ENCODE measurements at places on chromosomes 3 and 15.

DNA sequence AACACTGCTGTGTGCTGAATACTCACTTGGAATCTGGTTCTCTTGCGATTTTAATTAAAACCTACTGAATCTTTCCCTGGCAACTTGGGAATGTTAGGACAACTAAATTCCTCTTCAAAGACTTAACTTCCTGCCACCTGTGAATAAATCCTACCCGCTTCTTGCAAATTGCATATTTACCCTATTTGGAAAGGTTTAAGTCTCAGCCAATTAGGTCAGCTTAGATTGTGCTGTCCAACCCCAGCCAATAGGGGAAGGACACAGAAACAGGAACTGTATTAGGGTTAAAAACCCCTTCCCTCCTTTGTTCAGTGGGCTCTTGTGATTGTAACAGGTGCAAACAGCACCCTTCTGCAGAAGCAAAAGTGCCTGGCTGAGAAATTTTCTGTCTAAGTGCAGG, 38.6 kb upstream of the FSTL1 start:
- DNase-seq: peak; percentile 29

DNA sequence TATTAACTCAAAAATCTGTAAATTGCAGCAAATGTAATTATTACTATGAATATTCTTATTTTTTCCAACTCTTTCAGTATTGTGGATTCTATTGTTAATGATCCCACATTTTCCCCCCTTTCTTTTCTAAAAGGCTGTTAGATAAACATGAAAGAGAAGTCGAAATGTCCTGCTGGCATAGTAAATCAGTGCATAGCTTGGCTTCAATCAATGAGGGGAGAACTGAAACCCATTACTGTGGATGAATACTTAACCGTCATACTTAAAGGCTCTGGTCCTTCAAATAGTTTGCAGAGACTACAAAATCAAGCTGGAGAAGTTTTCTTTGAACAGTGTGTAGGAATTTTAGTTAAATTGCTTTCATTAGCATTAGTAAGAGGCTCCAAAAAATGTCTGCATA, 667.9 kb downstream of the CADM2 start:
- DNase-seq: no peak

DNA sequence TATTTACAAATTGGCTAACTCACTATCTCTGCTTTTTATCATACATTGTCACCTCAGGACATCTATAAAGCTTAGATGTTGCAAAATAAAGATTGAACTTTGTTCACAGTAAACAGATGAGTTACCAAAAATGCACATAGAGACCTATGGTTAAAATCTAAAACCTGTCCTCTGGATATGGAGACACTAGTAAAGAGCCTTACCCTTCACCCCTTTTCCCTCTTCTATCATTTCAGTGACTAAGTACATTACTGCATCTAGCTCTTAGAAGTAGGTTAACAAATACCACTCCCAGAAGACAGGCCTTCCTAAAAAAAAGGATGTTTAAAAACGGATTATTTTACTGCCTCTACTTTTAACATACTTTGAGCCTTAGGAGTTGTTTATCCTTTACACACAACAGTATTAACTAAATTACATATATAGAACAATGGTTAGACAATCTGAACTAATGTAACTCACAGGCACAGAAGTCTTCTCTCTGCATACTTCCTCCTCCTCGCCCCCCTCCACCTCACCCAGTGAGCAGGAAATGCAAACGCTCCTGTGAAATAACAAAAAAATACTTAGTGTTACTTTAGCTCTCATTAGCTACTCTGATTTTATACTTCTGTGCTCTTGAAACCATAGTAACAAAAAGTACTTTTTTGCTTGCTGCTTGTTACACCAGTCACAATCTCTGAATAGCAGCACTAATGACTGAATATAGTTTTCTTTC, 23.3 kb downstream of the IREB2 start:
- DNase-seq: no peak

- peak; percentile 5 for DNase-seq
These were observed 37.5 kb downstream of the CD86 start for GRCh38 chr3:122092460-122093165.

GRCh38 chr3:108554229-108554628, 35.0 kb downstream of the CIP2A start:
- DNase-seq: no peak

GRCh38 chr3:50689558-50689957, 14.8 kb downstream of the DOCK3 start:
- no peak for DNase-seq

GRCh38 chr3:69292185-69292584, 93.7 kb downstream of the FRMD4B start:
- DNase-seq: no peak

DNA sequence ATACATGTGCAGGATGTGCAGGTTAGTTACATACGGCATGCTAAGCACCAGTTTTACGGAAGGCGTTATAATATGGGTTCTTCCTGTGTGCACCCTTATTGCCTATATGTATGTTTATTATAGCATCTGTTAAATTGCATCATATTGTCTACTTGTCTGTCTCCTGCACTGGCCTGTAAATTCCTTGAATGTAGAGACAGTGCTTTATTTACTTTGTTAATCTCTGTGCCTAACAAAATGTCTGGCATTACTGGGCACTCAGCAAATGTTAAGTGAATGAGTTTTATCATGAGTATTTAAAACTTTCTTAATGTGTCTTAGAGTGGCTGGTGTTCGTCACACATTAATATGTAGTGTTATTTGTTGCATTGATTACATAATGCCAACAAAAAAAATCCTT, 23.8 kb downstream of the MGA start:
- no peak for DNase-seq

DNA sequence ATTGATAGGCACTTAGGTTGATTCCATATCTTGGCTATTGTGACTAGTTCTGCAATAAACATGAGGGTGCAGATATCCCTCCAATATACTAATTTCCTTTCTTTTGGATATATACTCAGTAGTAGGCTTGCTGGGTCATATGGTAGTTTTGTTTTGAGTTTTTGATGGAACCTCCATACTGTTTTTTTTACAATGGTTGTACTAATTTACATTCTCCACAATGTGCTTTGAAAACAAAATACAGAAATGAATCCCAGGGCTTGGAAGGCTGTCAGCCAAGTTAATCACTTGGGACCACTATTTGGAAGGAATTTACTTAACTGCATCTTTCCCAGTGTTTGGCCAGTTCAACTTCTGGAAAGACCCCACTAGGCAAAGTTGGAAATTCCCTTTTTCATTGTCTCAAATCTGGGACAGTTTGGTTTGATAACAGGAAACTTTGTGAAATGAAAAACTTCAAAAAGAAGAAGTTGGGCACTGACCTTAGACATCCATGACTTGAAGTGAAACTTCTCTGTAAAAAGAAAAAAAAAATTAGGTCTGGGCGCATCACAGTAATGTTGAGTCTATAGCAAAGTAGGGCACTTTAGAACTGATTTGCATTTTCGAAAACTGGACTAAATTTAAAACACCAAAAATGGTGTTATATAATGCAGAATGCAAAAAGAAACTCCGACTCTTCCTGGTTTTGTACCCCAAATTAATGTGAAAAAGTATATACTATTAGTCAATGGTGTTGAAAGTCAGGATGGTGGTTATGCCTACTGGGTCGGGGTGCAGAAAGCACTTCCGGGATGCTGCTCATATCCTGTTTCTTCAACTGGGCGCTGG, 6.0 kb downstream of the CTSH start:
- DNase-seq: no peak

DNA sequence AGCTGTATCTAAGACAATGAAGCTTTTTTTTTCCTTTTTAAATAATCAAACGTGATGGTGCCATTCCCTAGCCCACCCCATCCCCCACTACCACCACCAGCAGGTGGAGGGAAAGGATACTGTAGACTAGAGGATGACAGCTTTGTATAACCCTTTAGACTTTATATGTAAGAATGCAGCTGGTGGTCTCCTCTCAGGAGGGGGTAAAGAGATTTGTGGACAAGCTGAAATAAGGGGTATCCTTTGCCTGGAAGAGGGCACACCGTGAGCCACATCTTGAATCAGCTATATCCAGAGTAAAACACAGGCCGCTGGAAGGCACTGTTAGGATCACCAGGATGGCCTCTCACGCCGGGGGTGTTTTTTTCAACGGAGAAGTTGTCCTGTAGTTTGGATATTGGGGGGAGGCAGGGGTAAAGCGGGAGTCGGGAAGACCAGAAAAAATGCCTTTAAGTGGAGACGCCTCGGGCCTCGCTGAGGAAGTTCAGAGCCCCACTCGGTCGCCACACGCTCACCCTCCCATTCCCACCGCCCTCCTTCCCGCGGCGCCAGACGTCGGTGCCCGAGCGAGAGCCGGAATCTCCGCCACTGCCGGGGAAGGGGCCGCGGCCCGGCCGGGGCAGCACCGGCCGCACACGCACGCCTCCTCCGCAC, 986 bp downstream of the KPNA4 start:
- peak; percentile 4 for DNase-seq

GRCh38 chr15:41233367-41233771, 2.3 kb downstream of the CHP1 start:
- peak; percentile 50 for DNase-seq

DNA sequence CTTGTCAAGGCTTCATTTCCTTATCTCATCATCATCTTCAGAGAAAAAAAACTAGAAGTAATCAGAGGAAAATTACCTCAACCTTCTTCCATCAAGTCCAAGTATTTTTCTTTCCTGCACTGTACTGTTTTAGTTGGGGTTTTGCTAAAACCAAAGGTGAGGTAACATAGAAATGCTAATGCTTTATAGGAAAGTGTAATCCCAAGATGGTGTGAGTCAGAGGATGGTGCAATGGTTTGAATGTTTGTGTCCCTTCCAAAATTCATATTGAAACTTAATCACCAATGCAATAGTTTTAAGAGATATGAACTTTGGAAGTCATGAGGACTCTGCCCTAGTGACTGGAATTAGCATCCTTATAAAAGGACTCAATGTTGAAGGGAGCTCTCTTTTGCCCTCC, 79.5 kb downstream of the KBTBD8 start:
- DNase-seq: peak; percentile 52

DNA sequence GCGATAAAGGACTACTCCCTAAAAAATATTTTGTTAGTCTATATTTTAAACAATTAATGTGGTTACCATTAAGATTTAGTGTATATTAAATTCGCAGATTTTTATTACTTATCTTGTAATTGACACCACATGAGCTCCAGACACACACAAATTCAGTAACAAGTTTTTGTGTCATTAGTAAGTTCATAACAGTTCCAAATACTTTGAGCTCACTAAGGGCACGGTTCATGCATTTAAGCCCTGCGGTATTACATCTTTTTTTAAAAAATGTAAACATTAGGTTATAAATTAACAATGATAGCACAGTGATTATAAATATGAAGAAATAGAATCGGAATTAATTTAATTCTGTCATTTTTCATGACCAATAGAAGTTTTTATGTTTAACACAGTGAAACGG, 317.3 kb downstream of the ZNF385D start:
- peak; percentile 68 for DNase-seq

- peak; percentile 31 for DNase-seq
These were observed 10.0 kb upstream of the P3H2 start for GRCh38 chr3:190130696-190131095.

GRCh38 chr3:10666621-10667020, 149.4 kb upstream of the SLC6A11 start:
- DNase-seq: no peak

DNA sequence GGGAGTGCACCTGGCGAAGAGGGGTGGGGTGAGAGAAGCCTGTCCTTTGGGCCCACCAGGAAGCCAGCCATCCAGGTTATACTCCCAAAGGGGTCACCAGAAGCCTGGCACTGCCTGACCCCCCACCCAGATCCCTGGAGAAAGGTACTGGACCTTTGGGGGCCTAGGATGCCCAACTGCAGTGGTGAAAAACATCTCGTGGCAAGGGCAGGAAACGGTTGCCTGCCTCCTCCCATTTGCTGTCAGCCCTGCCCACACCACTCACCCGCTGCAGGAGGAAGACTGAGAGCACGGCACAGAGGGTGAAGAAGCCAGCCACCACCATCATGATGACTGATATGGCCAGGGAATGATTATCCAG, 2.2 kb upstream of the ULK3 start:
- no peak for DNase-seq

DNA sequence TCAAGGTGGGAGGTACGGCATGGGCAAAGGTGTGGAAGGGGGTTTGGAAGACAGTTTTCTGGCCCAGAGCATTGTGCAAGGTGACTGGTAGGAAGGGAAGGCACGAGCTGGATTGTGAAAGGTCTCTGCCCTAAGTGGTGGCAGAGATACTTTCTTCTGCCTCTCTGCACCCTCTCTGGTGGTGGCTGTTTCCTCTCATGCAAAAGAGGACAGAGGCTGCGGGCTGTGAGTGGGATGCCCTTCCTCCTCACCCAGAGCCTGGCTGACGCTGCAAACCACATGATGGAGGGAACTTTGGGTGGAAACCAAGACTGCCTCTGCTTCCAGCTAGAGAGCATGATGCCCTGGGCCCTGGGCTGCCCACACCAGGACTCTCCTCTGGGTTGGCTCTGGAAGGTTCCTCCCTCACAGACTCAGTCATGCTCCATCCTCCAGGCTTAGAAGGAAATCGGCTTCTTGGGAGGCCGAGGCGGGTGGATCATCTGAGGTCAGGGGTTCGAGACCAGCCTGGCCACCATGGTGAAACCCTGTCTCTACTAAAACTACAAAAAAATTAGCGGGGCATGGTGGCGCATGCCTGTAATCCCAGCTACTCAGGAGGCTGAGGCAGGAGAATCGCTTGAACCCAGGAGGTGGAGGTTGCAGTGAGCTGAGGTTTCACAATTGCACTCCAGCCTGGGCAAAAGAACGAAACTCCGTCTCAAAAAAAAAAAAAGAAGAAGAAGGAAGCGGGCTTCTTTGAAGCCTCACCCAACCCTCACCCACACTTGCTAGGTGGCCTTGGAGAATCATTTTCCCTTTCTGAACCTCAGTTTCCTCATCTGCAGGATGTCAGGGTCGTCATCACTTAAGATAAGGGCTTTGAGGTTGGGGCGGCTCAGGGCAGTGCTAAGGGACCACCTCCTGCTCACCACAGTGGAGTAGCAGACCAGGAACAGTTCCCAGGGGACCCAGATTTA, 8.3 kb downstream of the PSTPIP1 start:
- no peak for DNase-seq

DNA sequence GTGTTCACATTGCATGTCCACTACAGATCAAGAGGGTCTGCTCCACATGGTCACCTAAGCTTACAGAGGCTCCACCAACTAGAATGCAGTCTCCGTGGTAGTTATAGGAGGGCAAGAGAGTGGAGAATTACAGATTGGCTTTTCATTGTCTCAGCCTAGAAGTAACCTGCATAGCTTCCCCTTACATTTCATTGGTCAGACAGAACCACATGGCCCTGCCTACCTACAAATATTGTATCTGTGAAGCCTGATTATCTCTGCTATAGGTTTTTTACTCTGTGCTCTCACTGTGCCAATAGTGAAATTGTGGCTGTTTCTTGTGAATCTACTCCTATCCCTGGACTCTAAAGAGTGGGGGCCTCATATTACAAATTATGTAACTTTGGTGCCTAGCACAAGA, 2.5 kb upstream of the TLNRD1 start:
- DNase-seq: no peak

DNA sequence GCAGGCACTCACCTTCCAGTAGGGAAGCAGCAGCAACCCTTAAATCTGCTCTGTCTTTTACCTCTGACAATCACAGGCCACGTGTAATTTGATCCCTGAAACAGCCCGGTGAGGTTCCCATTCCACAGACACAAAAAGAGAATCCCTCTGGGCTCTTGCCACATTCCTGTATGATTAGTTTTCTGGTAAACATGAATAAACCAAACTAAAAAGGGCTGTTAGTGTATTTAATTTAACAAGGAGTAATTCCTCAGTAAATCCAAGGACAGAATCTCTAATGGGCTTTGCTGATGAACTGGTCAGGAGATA, 186.9 kb downstream of the FAM43A start:
- peak; percentile 88 for DNase-seq

GRCh38 chr15:101578443-101578894, 73.7 kb downstream of the TM2D3 start:
- no peak for DNase-seq

Data from fibroblast of skin of right quadriceps (primary cell).